NCI-H1092 (cell line): ENCODE measurements at places on chromosomes 6 and 20.

DNA sequence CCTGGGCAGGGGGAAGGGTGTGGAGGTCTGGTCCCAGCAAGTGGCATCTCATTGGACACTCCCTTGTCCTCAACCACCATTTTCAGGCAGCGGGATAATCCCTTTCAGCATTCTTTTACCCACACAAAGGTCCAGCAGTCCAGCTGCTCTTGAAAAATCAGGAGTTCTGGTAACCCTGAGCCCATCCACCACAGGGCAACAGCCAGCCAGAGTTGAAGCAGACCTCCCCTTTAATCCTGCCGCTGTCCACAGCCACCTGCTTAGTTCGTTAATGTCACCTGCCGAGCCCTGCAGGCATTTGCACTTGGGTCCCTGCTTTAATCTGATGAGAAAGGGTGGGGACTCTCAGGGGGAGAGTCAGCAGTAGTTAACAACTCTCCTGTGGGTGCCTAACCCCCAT lies 11.1 kb downstream of the TMEM74B start:
- no peak for DNase-seq

DNA sequence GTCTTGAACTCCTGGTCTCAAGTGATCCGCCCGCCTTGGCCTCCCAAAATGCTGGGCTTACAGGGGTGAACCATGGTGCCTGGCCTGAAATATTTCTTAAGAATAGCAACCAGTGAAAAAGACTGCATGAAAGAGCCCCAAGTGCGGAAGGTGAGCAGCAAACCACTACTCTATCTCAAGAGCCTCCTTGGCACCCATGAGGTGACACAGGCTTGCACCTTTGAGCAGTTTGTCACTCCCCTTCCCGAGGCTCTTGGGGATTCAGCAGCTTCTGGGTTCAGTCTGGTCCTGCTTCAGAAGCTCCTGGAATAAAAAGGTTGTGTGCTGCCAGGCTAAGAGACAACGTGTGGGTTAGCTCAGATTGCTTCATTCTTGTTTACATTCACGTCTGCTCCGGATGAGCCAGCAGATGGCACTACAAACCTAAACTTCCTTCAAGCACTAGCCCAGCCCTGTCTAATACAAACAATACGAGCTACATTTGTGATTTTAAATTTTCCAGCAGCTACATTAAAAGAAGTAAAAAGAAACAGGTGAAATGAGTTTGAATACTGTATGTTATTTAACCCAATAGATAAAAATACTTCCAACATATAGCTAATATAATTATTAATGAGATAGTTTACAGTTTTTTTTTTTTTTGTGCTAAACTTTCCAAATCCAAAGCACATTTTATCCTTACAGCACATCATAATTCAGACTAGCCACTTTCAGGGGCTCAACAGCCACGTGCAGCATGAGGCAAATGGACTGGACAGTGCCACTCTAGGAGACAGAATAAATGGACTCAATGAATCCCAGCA lies 46.2 kb downstream of the GJA10 start:
- DNase-seq: peak; percentile 50

- no peak for DNase-seq
Observed at GRCh38 chr6:165843121-165843520, 180.1 kb upstream of the PDE10A start.

- no peak for DNase-seq
Observed at GRCh38 chr6:166632731-166633130, 5.7 kb upstream of the RPS6KA2 start.

DNA sequence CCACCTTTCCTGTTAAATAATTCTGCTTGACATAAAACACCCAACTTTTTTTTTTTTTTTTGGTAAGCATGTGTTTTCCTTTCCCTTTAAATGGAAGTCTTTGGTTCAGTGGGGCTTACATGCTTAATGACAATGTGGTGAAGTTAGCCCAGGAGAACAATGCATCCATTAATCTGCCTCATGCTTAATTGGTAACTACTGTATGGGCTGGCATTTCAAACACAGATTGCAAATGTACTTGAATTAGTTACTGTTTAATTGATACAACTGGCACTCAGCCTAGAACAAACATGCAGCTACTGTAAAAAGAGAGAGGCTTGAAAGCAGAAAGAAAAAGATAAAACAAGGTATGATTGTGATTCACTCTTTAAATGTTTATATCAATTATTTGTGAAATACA lies 483.6 kb upstream of the NOX3 start:
- DNase-seq: no peak

- no peak for DNase-seq
Observed at GRCh38 chr20:17624070-17624469, 54.2 kb downstream of the DSTN start.

DNA sequence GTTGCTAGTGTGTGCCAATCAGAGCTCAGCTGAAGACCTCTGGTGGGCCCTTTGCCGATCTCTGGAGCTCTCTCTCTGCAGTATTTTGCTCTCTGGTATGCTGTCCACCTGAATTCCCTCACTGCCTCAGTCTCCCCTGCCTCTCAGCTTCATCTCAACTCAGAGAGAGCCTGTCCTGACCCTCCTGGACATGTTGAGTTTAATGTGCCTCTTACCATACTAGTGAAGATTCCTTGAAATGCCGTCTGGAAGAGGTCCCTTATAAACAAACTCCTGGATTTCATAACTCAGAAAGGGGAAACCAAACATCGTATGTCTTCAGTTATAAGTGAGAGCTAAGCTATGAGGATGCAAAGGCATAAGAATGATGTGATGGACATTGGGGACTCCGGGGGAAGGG lies 231.1 kb upstream of the ZNF217 start:
- no peak for DNase-seq

GRCh38 chr6:139888681-139889122 lies 514.3 kb upstream of the CITED2 start:
- no peak for DNase-seq

GRCh38 chr6:32954986-32955802 lies 2.3 kb upstream of the HLA-DMA start:
- no peak for DNase-seq
